T-helper 17 cell (primary cell): ENCODE measurements at places on chromosomes 16 and 17. TPM values are rescaled to one million over a fixed set of nuclear protein-coding genes. Genes with fewer than 3 reads are reported as not detected.

- no peak for DNase-seq
These were observed 699 bp downstream of the FAM222B start for GRCh38 chr17:28841901-28842281.

GRCh38 chr17:83151056-83151441 lies 71.6 kb downstream of the METRNL start:
- DNase-seq, result no peak

DNA sequence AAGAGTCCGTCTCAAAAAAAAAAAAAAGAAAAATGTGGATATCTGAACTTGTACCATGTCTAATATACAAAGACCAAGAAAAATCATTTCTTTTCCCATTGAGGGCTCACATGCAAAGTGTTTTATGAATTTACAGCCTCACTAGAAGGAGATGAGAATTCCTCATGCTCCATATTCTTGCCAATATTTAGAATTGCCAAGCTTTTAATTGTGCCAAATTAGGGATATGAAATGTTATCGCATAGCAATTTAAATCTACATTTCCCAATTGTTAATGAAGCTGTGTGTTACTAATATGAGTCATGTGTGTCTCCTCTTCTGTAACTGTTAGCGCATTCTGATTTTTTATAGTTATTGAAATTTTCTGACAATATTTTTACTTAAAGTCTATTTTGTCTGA lies 63.0 kb upstream of the CRYM start:
- no peak for DNase-seq

- no peak for DNase-seq
These were observed 28.4 kb upstream of the GLG1 start for GRCh38 chr16:74635303-74635702.

- DNase-seq, result no peak
These were observed 215.3 kb downstream of the C16orf95 start for GRCh38 chr16:87101903-87102302.

DNA sequence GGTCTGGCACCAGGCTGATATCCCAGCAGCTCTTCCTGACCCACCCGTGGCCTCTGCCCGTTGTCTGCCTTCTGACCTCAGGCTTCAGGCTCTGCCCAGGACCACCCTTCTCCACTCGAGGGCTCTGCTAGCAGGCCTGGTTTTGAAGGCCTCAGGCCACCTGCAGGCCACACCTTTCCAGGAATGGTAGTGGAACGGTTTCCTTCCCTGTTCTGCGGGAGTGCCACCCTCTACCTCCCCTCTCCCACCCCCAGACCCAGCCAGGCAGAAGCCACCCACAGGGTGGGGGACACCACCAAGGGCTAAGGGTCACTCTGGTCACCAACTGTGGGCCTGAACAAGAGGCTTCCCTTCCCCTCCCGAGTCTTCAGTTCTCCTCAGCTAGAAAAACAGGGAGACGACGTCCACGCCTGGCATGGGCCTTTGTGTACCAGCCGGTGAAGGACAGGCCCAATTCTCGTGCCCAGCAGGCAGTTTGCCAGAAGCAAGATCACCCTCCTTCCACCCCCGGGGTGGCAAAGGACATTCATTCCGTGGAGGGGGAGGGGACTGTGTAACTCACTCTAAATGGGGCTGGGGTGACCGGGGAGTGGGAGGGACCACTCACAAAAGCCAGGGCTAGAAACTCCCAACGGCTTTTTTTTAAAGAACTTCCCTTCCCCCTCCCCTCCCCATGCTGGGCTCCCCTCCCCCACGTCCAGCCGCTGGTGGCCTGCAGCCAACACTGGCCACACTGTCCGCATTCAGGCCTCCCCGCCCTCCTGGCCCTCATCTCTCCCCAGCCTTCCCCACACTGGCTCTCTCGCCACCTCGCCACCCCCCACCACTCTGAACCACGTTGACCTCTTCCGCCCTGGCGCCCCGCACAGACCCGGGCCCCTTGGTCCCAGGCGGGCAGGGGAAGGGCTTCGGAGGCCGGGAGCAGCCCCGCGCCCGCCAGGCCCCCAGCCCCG lies 7.7 kb downstream of the CBX4 start:
- no peak for DNase-seq

- DNase-seq, result no peak
These were observed 19.0 kb upstream of the GNG13 start for GRCh38 chr16:819336-820043.

DNA sequence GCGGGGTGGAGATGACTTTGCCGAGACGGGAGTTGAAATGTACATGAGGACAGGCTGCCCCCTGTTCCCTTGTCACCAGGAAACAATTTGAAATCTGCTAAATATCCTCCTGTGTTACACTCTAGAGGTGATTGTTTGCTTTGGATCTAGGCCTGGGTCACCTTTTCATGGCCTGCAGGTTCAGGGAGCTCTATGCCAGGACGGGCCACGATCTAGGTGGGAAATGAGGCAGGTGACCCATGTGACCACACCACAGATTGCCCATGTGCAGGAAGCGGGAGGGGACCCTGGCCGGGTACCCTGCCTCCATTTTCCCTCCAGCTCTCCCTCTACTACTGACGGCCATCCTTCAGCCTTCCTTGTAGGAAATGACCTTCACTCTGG lies 43.4 kb downstream of the MEAK7 start:
- no peak for DNase-seq

DNA sequence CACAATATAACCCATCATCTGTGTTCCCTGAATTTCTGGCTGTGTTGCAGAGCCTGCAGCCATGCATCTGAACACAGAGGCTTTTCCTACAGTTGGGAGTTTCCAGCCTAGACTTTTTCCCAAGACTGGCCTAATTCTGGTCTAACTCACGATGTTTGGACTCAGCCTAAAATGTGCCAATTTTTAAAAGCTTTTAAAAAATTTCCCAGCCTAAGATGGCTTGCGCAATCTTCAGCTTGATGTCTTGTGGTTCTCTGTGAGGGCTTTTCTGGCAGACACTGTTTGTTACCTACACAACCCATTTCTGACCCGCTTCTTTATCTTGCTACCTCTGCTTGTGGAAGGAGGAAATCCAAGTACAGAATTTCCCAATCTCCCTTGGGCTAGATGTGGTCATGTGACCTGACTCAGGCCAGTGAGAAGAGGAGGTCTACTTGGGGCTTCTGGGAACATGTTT lies 72.7 kb upstream of the GAS7 start:
- no peak for DNase-seq

- DNase-seq, result no peak
These were observed 9.8 kb upstream of the MYOCD start for GRCh38 chr17:12655936-12656335.

DNA sequence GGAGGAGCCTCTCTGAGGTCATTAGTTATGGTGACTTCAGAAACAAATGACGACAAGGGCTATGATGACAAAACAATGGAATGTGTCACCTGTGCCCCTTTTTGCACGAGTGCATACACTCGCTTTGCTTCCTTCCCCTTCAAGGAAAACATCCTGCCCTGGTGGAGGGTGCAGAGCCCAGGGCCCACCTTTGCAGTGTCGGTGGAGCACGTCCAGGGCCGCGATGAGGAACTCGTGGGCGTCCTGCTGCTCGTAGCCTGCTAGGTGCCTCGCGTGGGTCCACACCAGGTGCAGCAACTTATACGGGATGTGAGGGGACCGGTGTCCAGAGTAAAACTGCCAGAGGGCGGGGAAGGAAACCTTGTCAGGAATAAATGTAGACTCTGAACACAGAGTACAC lies 27.2 kb downstream of the USP22 start:
- DNase-seq, result no peak

GRCh38 chr16:18039931-18040330 lies 296.6 kb downstream of the NPIPA8 start:
- DNase-seq, result no peak

DNA sequence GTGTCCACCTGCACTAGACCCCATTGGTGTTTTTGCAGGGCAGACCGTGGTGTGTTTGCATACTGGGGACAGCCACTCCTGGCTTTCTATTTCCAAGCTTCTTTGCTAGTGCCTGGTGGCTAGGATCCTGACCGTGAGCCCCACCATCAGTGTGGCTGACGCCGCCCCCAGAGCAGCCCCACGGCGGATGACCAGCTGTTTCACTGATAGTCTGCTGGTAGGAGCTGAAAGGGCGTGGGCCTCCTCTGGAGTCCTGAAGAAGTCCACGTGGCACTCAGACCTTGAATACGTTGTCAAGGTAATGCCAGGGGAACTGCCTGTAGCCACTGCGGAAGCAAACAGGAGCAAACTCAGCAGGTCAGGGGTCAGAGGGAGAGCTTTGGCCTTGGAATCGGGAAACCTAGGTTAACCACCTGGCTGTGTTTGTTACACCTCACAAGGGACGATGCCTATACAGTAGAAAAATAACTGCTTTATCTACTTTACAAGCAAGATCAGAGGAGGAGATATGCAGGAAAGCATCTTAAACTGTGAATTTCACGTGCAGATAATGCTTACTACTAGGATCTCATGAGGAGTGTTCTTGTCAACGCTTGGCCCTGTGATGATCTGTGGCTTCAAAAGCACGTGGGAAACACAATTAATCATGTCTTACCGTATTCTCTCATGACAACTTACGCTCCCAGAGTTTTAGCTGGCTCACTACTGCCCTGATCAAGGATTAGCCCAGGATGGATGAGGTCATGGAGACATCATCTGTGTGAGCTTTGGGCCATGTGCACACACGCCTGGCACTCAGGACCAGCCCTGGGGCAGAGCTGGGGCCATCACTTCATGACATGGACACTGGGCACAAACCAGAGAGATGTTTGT lies 30.3 kb downstream of the ALDH3A2 start:
- no peak for DNase-seq

GRCh38 chr17:70109497-70109896 lies 34.5 kb downstream of the KCNJ16 start:
- no peak for DNase-seq

- no peak for DNase-seq
These were observed 25.0 kb upstream of the ZNHIT3 start for GRCh38 chr17:36461330-36462110.

GRCh38 chr17:29172589-29172988 lies 7.6 kb downstream of the MYO18A start:
- no peak for DNase-seq

DNA sequence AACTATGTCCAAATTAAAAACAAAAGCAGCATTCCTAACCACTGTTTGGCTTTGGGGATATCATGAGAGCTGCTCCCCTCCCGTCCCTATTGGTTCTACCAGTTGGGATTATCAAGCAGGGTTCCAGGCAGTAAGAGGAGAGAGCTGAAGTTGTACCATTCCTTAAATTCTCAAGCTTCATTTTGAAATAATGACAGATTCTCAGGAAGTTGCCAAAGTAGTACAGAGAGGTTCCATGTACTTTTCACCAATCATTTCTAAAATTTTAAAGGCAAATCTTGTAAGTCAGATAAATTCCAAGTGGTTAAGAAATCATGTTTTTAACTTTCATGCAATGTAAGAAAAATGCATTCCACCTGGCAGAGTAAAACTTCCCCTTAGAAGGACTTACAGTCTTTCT lies 36.9 kb downstream of the TEX2 start:
- DNase-seq, result no peak

DNA sequence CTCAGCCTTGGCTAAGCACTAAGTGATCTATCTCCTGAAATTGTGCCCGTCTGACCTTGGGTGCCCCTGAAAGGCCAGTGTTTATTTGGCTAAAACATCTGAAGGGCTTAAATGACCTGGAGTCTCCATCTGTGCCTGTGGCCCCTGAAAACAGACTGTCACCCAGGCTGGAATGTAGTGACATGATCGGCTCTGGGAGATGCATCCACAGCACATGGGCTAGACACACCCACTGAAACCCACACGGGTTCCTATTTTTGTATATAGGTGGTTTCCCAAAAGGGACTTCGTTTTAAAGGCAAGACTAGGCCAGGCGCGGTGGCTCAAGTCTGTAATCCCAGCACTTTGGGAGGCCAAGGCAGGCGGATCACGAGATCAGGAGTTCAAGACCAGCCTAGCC lies 13.5 kb downstream of the CEP295NL start:
- no peak for DNase-seq

GRCh38 chr17:70307430-70308225 lies 138.3 kb downstream of the KCNJ2 start:
- no peak for DNase-seq

DNA sequence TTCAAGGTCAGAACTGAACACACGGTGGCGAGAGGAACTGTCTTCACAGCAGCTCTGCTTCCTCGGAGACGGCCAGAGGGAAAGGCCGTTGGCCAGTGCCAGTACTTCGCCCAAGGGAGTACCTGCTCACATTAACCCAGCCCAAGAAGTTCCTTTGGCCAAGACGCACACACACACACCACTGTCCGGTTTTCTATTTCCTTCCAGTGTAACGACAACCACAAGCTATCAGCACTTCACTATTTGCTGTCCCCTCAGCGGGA lies 744 bp upstream of the GGNBP2 start:
- no peak for DNase-seq

DNA sequence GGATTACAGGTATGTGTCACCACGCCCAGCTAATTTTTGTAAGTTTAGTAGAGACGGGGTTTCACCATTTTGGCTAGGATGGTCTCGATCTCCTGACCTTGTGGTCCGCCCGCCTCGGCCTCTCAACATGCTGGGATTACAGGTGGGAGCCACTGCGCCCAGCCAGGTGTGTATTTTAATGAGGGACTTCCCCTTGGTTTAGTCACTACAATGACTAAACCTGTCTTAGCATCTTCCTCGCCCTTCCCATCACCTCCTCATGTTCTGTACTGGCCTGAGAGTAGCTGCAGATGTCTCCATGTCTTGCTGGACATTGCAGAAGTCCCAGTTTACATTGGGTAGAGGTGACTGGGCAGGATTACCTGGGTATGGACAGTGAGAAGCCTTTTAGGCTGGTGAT lies 9.6 kb downstream of the SLC7A6 start:
- no peak for DNase-seq

DNA sequence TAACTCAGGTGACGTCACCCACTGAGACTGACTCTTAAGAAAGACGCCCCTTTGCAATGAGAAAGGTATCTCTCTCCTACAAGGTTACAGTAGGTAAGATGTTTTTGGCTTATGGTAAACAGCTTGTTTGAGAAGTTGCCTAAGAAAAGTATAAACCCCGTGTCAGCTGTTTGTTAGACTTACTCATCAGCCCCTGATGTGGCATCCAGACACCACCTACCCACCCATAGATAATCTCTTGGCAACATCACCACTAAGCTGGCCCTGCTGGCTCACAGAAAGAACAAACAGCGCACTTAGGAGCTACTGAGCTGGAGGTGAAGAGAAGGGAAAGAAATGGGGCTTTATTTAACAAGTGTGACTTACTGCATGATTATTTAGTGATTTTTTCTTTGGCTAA lies 121.0 kb downstream of the PARN start:
- no peak for DNase-seq

GRCh38 chr16:16021020-16021419 lies 71.6 kb downstream of the ABCC1 start:
- DNase-seq, result no peak

FBXO47 gene
- not detected for total RNA-seq

OR1E1 gene
- total RNA-seq, result not detected

TRPV2 gene
- 91.1 TPM for total RNA-seq

PPP1R27 gene
- not detected for total RNA-seq

SNF8 gene
- total RNA-seq, result 70.6 TPM

SLC12A3 gene
- total RNA-seq, result not detected

GPR142 gene
- not detected for total RNA-seq

SLC38A8 gene
- not detected for total RNA-seq

TM4SF5 gene
- not detected for total RNA-seq

NPIPA8 gene
- total RNA-seq, result 63.0 TPM
